ENCODE measurements at places on chromosomes 11 and 22.

GRCh38 chr22:20399866-20400605, 6.1 kb downstream of the ZNF74 start:
- DNase-seq: no peak
- H3K4me1 ChIP-seq: peaks cover 29% of the 10 kb centered on the region
- H3K27ac ChIP-seq: no peak overlapping the region
- H3K4me3 ChIP-seq: no peak overlapping the region
- no peaks in the 10 kb centered on the region for H3K27me3 ChIP-seq

GRCh38 chr11:44298862-44299261, 11.1 kb downstream of the ALX4 start:
- peaks cover under 1% of the 10 kb centered on the region for H3K4me1 ChIP-seq
- H3K36me3 ChIP-seq: no peaks in the 10 kb centered on the region
- H3K4me3 ChIP-seq: no peak overlapping the region
- H3K27ac ChIP-seq: no peak overlapping the region
- no peak for DNase-seq

DNA sequence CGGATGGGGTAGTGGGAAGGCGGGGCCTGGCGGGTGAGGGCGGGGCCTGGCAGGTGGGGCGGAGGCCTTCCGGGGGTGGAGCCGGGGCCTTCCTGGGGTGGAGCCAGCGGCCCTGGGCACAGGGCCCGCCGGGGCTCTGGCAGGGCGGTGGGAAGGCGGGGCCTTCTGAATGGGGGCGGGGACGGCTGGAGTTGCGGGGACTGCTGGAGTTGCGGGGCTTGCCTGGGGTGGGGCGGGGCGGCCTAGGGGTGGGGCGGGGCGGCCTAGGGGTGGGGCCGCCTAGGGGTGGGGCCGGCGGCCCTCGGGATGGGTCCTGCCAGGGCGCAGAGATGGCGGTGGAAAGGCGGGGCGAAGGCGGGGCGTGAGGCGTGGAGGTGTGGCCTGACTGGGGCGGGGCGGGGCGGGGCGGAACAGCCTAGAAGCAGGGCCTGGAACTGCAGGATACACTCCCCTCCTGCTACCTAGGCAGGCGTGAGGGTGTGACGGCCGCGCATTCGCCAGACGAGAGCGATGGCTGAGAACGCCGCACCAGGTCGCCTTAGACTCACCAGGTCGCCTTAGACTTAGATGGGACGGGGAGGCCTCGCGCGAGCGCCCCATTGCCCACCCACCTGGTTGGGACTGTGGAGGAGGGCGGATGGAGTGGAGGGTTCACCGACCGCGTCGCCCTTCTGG, 19.3 kb downstream of the RRP7A start:
- no peaks in the 10 kb centered on the region for H3K36me3 ChIP-seq
- peak; percentile 78 for DNase-seq
- peak overlapping the region; percentile 49 for H3K4me3 ChIP-seq
- peaks cover 4% of the 10 kb centered on the region for H3K4me1 ChIP-seq

DNA sequence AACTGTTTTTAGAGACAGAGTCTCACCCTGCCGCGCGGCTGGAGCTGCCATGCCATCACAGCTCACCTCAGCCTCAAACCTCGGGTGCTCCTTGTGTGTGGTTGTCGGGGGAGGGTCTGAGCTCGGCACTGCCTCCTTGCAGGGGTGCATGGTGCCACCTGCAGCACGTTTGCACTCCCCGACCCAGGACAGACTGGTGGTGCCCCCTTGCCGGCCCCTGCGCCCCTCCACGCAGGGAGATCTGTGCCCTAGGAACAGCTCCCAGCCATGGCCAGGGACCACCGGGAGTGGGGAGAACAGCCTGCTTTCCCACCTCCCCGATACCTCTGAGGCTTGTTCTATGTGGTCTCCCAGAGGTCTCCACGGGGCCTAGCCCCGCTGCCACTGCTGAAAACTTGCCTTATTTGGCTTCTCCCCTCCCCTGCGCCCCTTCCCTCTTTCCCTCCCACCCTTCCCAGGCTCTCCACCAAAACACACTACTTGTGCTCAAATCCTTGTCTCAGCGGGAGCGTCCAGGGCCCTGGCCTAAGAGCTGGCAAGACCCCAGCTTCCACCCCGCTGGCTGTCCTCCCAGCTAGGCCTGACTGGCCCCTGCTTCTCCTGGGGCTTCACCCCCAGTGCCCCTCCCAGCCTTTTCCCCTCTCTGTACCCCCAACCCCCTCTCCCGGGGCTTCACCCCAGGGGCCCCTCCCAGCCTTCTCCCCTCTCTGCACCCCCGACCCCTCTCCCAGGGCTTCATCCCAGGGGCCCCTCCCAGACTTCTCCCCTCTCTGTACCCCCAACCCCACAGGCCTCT, 13.4 kb upstream of the TPCN2 start:
- DNase-seq: no peak
- no peaks in the 10 kb centered on the region for H3K4me1 ChIP-seq
- H3K4me3 ChIP-seq: no peak overlapping the region

DNA sequence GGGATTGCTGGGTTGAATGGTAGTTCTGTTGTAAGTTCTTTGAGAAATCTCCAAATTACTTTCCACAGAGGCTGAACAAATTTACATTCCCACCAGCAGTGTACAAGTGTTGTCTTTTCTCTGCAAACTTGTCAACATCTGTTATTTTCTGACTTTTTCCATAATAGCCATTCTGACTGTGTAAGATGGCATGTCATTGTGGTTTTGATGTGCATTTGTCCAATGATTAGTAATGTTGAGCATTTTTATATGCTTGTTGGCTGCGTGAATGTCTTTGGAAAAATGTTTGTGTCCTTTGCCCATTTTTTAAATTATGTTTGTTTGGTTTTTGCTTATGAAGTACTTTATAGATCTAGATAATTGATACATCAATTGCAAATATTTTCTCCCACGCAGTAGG, 1025.0 kb downstream of the JRKL start:
- H3K4me1 ChIP-seq: no peaks in the 10 kb centered on the region
- H3K27ac ChIP-seq: no peak overlapping the region

DNA sequence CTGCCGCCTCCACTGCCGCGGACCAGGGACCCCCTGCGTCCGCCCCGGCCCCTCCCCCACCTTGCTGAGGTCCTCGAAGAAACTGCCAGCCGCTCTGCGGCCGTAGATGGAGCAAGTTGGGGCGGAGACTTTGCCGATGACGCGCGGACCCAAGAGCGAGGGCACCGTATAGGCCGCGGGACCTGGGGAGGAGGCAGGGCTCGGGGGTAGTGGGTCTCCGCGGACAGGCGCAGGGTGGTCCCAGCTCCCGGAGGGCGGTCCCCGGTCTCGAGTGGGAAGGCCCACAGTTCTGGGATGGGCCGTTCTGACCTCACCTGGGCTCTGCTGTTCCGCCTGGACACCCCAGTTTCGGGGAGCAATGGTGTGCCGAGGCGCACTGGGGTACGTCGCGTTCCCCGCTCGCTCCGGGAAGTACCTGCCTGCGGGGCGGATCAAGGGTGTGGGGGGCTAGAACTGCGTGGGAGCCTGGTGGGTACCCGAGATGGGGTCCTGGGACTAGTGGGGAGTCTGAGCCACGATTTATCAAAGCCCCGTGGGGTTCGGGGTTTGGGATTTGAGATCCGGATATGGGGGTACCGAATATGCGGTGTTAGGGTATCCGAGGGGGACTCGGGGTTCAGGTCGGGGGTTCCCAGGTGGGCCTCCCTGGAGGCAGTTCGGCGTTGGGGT, 1.2 kb upstream of the TYMP start:
- H3K4me1 ChIP-seq: peaks cover 21% of the 10 kb centered on the region
- peak; percentile 87 for DNase-seq
- H3K27ac ChIP-seq: peak overlapping the region; percentile 92
- no peaks in the 10 kb centered on the region for H3K27me3 ChIP-seq
- H3K4me3 ChIP-seq: peak overlapping the region; percentile 84

- H3K36me3 ChIP-seq: no peaks in the 10 kb centered on the region
- no peaks in the 10 kb centered on the region for H3K4me1 ChIP-seq
- no peaks in the 10 kb centered on the region for H3K27me3 ChIP-seq
Observed at GRCh38 chr11:7546324-7546791, 32.6 kb downstream of the PPFIBP2 start.

DNA sequence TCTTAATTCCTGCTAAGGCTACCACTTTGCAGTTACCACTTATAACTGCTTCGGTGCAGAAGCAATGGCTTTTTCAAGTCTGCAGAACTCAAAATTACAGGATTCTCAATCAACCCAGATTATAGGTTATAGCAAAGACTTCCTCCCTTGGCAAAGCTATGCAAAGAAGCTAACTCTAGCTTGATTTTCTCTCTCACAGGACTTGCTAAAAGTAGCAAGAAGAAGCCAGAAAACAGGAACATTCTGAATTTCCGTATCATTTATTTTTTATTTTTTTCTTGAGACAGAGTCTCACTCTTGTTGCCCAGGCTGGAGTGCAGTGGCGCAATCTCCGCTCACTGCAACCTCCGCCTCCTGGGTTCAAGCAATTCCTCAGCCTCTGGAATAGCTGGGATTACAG, 10.7 kb upstream of the PLEKHB1 start:
- DNase-seq: no peak
- no peaks in the 10 kb centered on the region for H3K36me3 ChIP-seq
- peaks cover 12% of the 10 kb centered on the region for H3K4me1 ChIP-seq

DNA sequence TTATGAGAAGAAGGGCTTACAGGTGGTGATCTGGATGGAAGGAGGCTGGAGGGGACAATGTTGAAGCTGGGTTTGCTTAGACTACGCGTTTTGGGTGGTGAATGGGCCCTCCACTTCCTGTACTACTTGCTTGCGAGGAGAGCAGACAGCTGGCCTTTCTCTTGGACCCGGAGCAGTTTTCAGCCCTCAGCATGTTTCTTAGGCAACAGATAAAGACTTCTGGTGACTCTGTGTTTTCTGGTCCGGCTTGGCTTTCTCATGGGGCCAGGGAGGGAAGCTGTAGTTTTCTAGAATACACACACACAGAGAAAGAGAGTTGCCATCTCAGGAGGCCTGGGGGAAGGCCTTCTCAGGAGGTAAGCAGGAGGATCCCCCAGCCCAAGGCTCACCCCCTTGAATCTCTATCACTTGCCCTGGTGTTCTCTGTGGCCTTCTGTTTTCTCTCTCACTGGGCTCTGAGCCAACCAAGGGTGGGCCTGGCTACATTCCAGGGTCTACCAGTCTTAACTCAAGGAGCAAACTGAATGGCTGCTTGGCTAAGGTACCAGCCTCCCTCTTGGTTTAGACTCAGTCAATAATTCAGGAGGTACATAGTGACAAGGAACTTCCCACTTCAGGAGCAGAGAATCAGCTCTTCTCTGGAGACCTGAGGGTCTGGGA, 2.4 kb downstream of the CCS start:
- peaks cover 25% of the 10 kb centered on the region for H3K4me1 ChIP-seq
- no peaks in the 10 kb centered on the region for H3K27me3 ChIP-seq
- H3K27ac ChIP-seq: peak overlapping the region; percentile 52
- H3K4me3 ChIP-seq: peak overlapping the region; percentile 24
- no peak for DNase-seq
- H3K36me3 ChIP-seq: no peaks in the 10 kb centered on the region

- peaks cover 32% of the 10 kb centered on the region for H3K4me1 ChIP-seq
- H3K27me3 ChIP-seq: no peaks in the 10 kb centered on the region
- no peak for DNase-seq
- no peak overlapping the region for H3K27ac ChIP-seq
- peaks cover 24% of the 10 kb centered on the region for H3K36me3 ChIP-seq
Observed at GRCh38 chr22:42217752-42218280, 52.6 kb downstream of the TCF20 start.

DNA sequence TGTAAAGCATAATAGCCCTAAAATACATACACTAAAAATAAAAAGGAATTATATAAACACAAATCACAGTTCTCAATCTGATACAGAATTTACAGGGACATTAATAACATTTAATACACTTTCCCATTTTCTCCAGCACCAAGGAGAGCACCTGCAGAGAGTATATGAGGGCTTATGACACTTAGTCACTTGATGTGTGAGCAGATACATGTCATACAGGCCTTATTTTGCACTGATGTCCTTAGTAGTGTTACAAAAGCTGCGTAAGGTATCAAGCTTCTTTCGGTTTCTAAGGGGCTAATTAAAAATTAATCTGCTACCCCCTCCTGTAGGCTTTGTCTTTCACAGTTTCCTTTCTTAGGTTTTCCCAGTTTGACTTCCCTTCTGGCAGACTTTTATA, 61.3 kb downstream of the TRIM44 start:
- no peaks in the 10 kb centered on the region for H3K27me3 ChIP-seq

- H3K4me1 ChIP-seq: no peaks in the 10 kb centered on the region
- H3K36me3 ChIP-seq: no peaks in the 10 kb centered on the region
- no peak overlapping the region for H3K27ac ChIP-seq
- no peak overlapping the region for H3K4me3 ChIP-seq
- no peak for DNase-seq
Observed at GRCh38 chr11:29171360-29171950, 845.4 kb downstream of the KCNA4 start.

DNA sequence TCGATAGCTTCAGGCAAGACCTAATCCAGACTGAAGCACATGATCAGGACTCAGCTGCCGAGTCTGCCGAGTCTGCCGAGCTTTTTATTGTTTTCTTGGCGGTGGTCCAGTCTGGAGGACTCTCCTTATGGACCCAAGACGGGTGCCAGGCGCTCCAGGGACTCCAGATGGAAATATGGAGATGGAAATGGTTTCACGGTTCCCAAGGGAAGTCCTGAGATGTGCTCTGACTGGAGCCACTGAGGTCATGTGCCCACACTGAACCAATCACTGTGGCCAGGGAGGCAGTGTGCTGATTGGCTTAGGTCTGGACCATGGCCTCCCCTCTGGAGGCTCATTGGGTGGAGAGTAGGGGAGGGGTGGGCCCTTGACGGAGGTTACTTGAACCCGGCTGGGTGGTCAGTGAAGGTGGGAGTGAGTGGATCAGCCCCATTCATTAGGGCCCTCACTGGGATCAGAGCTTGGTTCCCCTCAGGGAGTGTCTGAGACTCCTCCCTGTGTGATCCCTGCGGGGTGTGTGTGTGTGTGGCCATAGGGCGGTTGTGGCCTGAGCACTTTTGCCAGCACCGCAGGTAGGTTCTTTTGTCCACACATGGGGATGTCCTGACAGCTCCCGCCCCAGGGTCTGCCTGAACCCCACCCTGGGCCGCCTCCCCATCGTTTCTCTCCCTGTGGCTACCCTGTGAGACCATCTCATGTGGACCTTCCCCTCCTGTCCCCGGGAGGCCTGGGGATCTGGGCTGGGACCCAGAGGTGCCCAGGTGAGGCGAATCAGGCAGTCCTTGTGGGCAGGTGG, 14.0 kb downstream of the RPS6KA4 start:
- no peak overlapping the region for H3K4me3 ChIP-seq
- H3K27me3 ChIP-seq: no peaks in the 10 kb centered on the region
- no peaks in the 10 kb centered on the region for H3K36me3 ChIP-seq
- DNase-seq: no peak

DNA sequence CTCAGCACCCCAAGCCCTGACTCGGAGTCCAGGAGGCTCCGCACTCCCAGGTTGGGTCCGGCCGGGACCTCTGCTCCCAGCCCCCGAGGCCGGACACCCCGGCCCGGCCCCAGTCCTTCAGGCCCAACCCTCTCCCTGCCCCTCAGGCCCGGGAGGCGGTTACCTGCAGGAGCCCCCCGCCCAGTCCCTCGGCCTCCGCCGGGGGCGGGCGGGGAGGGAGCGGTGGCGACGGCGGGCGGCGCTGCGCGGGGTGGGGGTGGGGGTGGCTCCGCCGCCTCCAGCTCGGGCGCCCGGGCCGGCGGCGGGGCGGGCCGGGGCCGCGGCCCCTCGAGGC, 310 bp downstream of the TCF20 start:
- H3K27me3 ChIP-seq: no peaks in the 10 kb centered on the region
- DNase-seq: no peak
- H3K4me1 ChIP-seq: peaks cover 36% of the 10 kb centered on the region
- peak overlapping the region; percentile 80 for H3K27ac ChIP-seq
- H3K36me3 ChIP-seq: no peaks in the 10 kb centered on the region
- peak overlapping the region; percentile 77 for H3K4me3 ChIP-seq

- H3K27me3 ChIP-seq: no peaks in the 10 kb centered on the region
- no peak overlapping the region for H3K27ac ChIP-seq
- H3K36me3 ChIP-seq: no peaks in the 10 kb centered on the region
- H3K4me3 ChIP-seq: no peak overlapping the region
Observed at GRCh38 chr11:88402192-88402715, 64.7 kb upstream of the CTSC start.

All from CD8-positive, alpha-beta memory T cell (primary cell).